ENCODE measurements at places on chromosomes 4 and X.

GRCh38 chrX:54479136-54480111 lies 16.6 kb downstream of the FGD1 start:
- no peak for DNase-seq

DNA sequence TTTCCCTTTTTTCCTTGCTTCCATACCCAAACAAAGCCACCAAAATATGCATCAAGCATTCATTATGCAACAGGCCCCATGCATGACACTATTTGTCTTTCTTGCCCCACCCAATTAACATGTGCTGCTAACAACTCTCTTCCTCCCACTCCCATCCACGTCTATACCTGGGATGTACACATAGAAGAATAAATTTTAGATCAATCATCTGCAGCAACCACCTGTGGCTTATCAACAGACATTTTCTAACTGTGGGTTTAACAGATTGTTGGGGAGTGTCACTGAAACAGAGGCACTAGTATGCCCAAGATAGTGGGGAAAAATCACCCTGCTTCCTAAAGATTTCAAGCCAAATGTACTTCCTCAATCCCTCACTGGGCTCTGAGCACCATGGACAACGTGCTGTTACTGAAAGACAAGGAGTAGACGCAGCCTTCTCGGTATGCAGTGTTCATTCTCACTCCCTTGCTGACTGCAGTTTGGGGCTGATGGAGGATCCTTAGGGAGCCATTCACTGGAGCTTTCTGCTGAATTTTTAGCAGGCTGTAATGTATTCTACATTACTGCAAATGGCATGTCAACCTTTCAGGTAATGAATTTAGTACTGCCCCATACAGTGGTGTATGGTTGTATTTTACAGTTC lies 28.4 kb upstream of the TRPC5OS start:
- DNase-seq, result no peak

DNA sequence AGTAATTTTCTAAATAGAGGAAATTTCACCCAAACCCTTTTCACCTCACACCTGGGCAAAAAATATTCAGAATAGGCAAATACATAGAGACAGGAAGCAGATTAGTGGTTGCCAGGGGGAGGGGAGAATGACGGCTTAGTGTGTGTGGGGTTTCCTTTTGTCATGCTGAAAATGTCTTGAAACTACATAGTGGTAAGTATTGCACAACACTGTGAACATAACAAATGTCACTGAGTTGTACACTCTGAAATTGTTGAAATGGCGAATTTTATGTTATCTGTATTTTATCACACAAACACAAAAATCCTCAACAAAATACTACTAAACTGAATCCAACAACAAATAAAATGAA lies 60.7 kb upstream of the PLAC1 start:
- no peak for DNase-seq

- DNase-seq, result no peak
Observed at GRCh38 chr4:24544208-24544988, 40.0 kb downstream of the DHX15 start.

DNA sequence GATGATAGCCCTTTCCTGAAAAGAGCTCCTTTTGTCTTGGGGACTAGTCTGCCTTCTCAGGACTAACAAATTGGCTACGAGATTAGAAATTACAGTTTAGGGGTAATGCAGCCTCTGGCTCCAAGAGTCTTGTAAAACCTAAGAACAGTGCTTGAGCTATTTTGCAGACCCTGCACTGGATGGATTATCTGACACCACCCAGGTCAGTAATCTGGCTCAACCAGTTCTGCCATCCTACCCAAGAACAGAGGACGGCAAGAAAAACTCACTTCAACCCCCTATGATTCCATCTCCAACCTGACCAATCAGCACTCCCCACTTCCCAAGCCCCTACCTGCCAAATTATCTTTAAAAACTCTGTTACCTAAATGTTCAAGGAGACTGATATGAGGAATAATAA lies 225.1 kb downstream of the FAM47A start:
- no peak for DNase-seq

GRCh38 chr4:144647095-144647561 lies 1.2 kb downstream of the HHIP start:
- DNase-seq, result no peak

DNA sequence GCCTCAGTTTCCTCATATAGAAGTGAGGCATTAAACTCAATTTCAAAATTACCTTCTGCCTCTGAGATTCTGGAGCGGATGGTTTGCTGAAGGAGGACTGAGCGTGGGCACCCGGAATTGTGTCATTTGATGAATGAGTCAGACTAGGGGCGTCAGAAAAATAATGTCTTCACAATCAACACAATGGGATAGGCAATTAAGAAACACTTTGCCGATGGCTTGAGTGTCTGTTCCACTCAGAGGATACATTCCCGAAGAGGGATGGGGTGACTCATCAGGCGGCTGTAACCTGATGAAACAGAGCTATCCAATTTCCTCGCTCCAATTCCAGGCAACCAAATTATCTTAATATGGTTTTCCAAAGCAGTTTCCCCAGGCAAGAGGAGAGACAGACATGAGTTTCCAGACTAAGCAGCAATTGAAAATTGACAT lies 1.2 kb upstream of the CHRNA9 start:
- peak; percentile 69 for DNase-seq

DNA sequence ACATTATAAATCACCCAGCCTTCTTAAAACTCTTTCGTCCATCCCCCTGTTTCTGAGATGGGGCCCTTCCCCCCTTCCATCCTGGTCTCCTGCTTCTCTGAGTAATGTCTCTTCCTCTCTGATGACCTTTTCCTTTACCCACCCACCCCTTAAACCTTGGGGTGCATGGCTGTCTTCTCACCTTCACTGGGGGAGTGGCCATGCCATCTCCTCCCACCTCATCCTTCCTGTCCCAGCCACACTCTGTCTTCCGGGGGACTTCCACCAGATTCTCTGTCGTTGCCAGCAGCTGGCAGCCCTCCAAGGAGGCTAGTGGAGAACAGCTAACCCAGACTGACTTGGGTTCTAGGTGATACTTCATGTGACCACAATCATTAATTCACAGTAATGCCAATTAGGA lies 83.2 kb upstream of the SCML1 start:
- no peak for DNase-seq

DNA sequence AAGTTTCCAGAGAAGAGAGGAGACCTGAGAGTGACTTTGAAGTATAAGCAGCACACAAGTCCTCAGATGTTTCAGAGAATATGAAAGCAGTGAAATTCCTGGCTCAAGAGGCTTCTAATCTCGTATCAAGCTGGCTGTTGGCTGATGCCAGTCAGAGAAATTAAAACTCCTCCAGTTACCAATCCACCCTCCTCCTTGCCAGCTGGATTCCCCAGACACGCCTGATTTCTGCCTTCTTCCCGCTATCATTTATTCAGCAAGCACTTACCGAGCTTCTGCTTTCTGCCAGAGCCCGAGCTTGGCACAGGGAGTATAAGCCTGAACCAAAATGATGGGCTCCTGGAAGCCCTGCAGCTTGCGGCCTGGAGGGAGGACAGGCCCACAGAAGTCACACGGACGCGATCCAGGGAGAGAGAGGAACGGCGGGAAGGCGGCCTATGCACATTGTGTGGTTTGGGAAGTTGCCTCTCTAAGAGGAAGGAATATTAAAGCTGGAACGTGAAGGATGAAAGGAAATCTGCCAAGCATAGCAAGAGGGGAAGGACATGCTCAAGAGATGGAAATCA lies 102.4 kb upstream of the TBL1X start:
- no peak for DNase-seq

GRCh38 chr4:170884969-170885570 lies 795.3 kb upstream of the AADAT start:
- no peak for DNase-seq

DNA sequence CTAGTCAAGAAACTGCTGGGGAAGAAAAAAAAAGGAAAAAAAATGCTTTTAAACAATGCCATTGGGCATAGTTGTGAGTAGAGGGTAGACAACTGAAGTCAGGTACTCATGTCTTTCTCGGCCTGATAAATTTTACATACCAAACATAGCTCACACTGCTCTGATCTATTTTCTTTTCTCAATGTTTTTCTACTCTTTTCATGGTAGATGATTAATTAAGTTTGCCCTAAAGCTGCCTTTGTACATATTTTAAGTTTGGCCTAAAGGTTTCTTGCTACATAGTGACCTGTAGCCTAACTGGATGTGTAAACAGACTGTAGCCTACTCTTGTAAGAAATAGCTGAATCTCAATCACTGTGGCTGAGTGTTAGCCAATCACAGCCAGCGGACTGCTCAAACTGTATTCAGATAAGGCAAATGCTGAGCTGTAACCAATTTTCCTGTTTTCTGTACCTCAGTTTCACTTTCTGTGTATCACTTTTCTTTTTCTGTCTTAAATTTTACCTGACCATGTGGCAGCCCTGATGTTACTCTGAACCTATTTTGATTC lies 121.0 kb downstream of the PCDH10 start:
- DNase-seq, result no peak

DNA sequence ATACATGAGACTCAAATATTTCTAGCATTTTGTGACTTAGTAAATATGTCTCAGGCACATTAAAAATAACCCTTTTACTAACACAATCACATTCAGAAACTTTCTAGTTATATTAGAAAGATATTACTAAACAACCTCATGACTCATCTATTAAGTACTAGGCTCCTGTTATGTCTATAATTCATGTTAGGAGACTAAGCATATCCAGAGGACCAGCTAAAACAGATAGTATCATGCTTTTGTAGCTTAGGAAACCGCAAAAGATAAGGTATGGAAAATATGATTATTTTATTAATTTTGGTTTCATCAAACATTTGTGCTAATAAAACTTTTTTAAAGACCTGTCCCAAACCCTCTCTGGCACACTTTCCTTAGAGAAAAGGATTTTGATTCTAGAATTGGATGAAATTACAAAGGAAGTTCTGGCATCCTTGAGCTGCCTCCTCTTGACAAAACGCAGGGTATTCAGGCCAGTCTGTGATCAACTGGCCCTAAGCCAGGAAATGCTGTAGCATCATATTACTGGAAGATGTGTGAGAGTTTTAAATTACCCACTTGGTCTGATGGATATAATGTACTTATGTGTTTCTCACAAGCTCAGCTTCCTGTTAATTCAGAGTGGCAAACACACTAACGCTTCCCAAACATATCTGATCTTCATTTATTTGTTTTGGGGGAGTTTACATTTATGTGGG lies 60.4 kb downstream of the NRK start:
- no peak for DNase-seq

GRCh38 chr4:184347251-184348239 lies 126.8 kb downstream of the IRF2 start:
- DNase-seq, result no peak

- no peak for DNase-seq
Observed at GRCh38 chr4:21769404-21770147, 179.0 kb downstream of the KCNIP4 start.

DNA sequence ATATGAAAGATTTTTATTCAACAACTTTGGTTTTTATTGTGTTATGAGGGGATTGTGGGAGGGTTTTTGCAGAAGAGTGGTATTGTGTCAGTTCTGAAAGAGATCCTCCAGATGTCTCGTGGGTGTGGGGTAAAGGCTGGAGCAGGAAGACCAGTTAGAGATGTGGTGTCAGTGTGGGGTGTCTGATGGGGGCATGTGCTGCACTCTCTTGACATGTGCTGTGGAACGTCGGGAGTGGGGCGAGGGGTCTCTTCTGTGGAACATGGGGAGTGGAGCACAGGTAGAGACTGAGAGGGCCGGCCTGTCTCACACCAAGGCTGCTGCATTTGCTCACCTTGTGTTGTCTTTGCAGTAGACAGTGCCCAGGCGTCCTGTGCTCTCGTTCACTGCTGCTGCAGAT lies 37.6 kb downstream of the FAM193A start:
- no peak for DNase-seq

DNA sequence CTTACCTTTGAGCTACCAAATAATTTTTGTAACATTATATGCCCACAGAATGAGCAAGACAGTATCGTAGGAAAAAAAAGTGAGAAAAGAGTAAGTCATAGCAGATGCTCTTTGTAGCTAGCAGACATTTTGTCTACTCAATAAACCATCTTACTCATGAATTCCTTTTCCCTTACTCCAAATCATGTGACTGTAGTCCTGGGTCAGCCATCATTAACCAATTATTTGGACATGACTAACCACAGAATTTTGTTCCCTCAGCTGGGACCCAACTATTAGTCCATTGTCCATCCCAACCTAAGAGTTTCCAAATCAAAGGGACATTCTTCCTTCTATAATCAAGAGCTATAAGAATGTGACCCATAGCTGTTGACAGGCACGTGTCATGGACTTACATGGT lies 11.4 kb downstream of the UBE2D3 start:
- DNase-seq, result no peak

- no peak for DNase-seq
Observed at GRCh38 chr4:6322761-6323566, 53.3 kb downstream of the WFS1 start.

GRCh38 chr4:105182211-105182610 lies 35.5 kb downstream of the TET2 start:
- no peak for DNase-seq

GRCh38 chr4:7766086-7766485 lies 173.6 kb downstream of the AFAP1 start:
- no peak for DNase-seq

DNA sequence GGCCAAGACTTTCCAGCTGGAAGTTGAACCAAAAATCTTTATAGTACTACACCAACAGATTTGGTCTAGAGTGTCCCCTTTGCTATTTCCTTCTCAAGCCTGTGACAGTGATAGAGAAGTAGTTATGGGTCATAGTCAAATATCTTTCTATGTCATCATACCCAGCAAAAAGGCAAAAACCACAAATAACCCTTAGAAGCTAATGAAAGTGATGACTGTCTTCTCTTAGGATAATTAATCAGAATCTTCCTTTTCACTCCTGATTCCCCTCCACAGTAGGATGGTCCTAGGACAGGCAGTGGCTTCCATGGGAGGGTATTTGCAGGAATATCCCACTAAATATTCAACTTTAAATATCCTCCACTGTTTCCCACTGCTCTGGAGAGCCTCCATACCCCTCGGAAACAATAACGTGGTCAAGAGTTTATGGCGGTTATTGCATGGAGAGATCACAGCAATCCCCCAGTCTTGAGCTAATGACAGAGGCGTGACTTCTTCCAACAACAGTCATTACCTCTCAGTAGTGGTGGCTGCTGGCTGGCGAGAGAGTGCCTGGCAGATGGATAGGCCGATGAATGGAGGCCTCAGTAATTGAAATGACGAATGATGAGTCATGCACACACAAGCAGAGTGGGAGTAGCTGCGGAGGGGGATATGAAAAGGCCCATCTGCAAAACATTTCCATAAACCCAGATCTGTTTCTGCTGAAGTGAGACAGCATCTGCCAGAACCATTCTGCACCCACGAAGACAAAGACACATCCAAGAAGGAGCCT lies 154.9 kb downstream of the STK32B start:
- peak; percentile 49 for DNase-seq

DNA sequence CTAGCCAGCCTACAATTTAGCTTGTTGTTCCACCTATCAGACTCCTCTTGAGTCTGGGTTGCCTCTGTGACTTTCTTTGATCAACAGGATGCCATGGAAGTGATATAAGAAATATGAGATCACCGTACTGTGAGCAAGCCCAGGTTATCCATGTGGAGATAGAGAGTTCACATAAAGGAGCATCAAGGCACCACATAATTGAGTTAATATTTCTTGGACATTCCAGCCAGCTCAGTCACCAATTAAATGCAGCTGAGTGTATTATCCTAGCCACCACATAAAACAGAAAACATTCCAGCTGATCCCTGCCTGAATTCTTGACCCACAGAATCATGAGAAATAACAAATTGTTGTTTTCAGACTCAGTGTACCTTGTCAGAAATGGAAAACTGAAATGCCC lies 253.6 kb downstream of the PPP1R2C start:
- DNase-seq, result peak; percentile 3

GRCh38 chr4:89357787-89358186 lies 50.2 kb upstream of the GPRIN3 start:
- no peak for DNase-seq

Measured in HCT116 (cell line).